ENCODE measurements at places on chromosomes 11 and 22.

GRCh38 chr11:126485021-126485792 is 129.7 kb downstream of the ST3GAL4 start:
- peak; percentile 81 for DNase-seq

- DNase-seq = no peak
Observed at GRCh38 chr11:56353991-56354390, at the start of gene OR8J1. Gene OR8J1 (plus strand): TSS chr11:56354291. CDS start chr11:56360247, 5,956 bp downstream.

DNA sequence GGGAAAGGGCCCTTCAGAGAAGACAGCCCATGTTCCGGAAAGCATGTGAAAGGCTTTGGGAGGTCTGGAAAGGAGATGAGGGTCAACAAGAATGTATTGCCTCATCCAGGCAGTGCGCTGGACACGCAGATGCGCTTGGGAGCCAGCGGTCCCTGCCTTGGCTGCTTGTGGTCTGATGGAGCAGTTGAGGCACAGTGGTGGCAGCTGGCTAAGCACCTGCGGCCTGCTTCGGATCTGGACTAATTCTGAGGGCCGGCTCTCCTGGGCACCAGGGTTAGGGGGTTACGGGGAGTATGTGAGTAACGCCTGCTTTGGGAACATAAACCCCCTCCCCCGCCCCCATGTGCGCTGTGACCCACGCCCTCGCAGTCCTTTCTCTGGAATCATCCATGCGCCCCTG is 4.6 kb upstream of the TM7SF2 start:
- DNase-seq = no peak

DNA sequence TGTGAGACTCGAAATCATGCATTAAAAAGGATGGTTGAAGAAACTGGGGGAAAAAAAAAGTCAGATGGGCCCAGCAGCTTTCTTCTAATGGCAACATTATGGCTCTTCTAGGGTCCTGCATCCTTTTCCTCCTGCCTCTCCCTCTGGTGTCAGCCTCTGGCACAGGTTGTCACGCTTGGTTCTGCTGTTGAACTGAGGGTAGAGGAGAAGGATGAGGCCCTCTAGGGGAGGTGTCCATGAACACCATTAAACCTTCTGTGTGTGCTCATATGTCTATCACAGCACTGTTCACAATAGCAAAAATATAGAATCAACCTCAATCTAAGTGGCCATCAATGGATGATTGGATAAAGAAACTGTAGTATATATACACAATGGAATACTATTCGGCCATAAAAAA is 36.0 kb downstream of the BUD13 start:
- DNase-seq = no peak

DNA sequence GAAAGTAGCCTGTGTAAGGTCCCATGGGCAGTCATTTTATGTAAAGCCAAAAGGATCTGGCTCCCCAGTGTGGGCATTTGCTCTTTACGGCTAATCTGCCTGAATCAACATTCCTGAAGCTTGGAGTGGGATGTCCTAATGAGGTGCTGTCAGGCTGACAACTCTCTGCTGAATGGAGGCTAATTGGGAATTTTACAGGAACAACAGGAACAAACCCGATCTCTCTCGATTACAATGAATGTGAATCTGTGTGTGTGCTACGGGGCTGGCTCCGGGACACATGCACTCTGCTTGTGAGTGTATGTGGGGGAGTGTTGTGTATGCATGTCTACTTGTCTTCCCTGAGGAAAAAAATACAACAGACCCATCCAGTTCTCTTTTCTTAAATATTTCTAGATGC is 415.2 kb downstream of the TENM4 start:
- no peak for DNase-seq

All from IMR-90 (cell line).